ENCODE measurements at places on chromosomes 3 and 15.

DNA sequence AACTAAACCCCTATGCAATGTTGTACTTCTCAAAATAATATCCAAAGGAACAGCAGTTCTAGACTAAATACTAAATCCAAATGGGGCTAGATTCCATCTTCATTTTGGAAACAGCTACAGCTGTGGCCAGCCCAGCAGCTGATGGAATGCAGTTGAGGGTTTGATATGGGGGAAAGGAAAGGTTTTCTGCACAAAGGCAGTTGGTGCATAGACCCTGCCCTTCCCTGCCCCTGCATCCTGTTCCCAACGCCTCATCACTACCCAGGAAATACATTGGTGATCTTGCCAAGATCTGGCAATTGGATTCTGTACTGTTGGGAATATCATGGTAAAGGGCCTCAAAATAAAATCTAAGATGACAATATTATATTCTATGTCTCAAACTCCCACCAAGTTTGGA is 43.9 kb downstream of the DTWD1 start:
- DNase-seq: no peak

DNA sequence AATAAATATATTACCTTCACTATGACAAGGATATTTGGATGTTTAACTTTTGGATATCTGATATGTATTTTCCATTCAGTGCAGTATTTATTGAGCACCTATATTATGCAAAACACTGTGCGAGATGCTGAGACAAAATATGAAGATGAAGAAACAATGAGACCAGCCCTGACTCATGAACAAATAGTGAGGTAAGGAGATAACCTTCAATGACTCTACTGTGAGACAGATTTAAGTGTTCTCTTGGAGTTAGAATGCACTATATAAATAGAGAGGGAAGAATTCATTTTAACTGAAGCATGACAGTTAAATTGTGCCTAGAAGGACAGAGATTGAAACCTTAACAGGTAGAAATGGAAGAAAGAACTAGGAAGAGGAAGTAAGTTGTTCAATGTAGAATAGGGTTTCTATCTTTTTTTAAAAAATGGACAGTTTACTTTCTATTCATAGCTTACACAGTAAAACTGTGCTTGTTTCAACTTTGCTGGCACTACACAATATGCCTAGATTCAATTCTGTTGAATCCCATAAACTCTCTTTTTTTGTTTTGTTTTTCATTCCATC is 124.2 kb downstream of the ZBTB20 start:
- no peak for DNase-seq

- DNase-seq: no peak
Observed at GRCh38 chr3:58323529-58324390, 8.9 kb upstream of the PXK start.

- no peak for DNase-seq
Observed at GRCh38 chr3:183301937-183302580, 49.0 kb downstream of the B3GNT5 start.

GRCh38 chr3:46536758-46537157 is 29.3 kb downstream of the LRRC2 start:
- no peak for DNase-seq

DNA sequence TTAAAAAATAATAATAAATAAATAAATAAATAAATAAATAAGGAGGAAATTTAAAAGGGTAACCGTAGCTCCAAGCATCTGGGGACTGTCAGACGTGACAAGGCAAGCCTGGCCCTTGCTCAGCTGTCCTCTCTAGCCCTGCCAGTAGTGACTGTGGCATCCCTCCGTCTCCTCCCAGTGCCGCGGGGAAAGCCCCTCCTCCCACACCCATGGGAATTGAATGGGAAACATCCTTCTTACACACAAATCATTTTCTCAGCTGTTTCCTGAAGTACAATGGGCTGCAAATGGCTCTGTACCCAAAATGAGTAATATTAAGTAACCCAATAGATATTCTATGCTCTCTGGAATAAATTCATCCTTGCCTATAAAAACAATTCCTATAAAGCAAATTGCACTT is 101.6 kb upstream of the RAD18 start:
- DNase-seq: no peak

DNA sequence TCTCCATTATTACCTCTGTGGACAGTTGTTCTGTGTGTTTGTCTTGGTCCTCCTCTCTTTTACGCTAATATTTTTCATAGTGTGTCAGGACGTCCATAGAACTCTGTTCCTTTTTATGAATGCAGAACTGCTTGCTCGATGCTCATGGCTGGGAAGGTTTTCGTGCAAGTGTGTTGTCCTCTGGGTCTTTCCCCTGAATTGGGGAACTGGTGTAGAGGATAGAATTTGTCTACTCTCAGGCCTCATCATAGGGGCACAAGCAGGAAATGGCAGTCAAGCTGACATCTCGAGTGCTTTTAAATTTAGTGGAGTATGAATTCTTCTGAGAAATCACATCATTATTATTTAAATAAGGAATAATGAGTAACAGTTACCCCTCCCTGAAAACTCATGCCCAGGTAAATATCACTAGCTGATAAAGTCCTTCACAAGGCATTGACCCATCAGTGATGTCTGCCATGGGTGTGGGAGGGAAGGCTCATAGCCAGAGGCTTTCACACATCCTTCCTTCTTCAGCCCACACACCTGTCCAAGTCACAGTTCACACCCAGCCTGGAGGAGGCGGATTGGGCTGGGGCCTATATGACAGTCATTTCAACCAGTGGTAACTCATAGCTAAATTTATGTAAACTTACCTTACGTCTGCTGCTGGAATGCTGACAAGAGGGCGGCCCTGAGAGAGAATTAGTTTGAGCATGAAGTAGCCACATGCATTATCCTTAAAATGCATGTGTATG is 226.1 kb downstream of the PLCL2 start:
- no peak for DNase-seq

Measured in activated CD4-positive, alpha-beta T cell treated with anti-CD3 and anti-CD28 coated beads for 4 hours (primary cell).